Neural crest cell (in vitro differentiated cells): ENCODE measurements at places on chromosomes 1 and 21. TPM values are rescaled to one million over a fixed set of nuclear protein-coding genes. Genes with fewer than 3 reads are reported as not detected.

DNA sequence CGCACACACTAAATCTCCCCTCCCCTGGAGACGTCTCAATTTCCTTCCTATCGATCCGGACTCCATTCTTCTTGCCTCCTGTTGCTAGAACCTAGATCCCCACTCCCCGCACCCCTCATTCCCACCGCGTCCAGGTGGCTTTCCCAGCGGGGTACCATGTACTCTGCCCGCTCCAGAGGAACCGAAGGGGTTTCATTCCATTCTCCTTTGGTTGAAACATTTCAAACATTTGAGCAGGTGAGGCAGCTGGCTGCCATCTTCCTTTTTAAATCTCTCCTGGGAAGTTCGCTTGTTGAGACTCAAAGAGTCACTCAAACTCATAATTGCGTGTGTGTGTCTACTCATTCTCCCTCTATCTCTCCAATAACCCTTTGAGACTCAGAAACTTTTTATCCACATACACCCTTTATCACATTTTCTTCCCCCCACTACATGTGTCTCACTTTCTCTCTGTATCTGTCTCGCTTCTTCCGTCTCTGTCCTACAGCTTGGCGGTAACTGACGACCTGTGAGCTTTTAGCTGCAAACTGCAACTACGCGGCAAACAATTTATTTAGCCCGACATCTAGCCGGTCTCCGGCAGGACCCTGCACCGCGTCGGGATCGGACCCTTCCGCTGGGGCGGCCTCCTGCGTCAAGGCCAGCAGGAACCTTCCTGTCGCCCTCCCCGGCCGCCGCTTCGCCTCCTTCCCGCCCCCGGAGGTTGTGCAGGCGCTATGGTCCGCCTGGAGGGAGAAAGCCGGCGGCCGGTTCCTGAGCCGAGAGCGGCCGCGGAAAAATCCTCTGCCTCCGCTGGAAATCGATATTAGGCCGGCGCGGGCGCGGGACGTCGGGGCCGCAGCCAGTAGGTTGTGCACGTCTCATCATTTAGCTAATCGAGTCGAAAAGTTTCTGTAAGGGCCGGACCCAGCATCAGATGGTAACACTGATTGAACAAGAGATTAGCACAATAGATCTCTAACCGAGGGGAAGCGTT lies 3.0 kb upstream of the FOXD3 start:
- peaks cover 50% of the 10 kb centered on the region for H3K4me1 ChIP-seq
- DNase-seq: peak; percentile 33
- no peak overlapping the region for H3K27ac ChIP-seq
- peaks cover 5% of the 10 kb centered on the region for H3K36me3 ChIP-seq

GRCh38 chr1:77370583-77371306 lies 88.9 kb downstream of the AK5 start:
- DNase-seq: no peak
- H3K36me3 ChIP-seq: no peaks in the 10 kb centered on the region
- H3K27me3 ChIP-seq: no peaks in the 10 kb centered on the region
- H3K4me3 ChIP-seq: no peak overlapping the region
- H3K27ac ChIP-seq: no peak overlapping the region
- H3K4me1 ChIP-seq: no peaks in the 10 kb centered on the region

- no peak overlapping the region for H3K27ac ChIP-seq
- H3K27me3 ChIP-seq: no peaks in the 10 kb centered on the region
- H3K36me3 ChIP-seq: no peaks in the 10 kb centered on the region
- no peak overlapping the region for H3K4me3 ChIP-seq
These were observed 46.2 kb downstream of the DYRK1A start for GRCh38 chr21:37412603-37413360.

DNA sequence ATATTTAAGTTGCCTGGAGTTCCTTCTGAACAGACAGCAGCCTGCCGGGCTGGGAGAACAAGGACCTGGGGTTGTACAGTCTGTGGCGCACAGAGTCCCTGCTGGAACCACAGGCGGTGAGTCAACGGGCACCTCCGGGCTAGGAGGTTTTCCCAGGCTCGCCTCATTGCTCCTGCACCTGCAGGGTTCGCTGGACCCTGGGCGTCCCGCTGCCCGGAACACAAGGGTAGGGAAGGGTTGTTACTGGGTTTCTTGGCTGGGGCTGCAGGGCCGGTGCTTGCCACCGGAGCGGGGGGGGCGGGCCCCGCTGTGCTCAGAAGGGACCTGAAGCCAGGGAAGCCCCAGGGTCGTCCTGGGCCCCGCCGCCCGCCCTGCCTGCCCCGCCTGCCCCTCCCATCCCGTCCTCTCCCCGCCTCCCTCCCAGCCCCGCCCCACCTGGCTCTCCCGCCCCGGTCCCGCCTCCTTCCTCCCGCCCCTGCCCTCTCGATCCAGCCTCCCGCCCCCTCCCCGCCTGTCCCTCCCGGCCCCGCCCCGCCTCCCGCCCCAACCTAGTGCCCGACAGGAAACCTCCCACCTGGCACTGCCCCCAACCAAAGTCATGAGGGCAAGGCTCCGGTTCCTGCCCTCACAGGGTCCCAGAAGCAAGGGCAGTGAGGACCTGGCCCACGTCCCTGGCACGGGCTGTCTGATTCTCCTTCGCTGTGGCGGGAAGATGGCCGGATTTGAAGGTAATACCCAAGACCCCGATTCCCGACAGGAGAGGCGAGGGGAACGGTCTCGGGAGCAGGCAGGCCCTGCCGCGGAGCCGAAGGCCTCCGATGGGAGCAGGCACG lies 6.8 kb downstream of the JMJD4 start:
- DNase-seq: peak; percentile 34
- H3K4me3 ChIP-seq: peak overlapping the region; percentile 88
- H3K4me1 ChIP-seq: peaks cover 30% of the 10 kb centered on the region
- H3K27me3 ChIP-seq: peaks cover 17% of the 10 kb centered on the region

Gene RIMKLA
- 2.7 and 3.4 TPM in 2 replicates for total RNA-seq

DNA sequence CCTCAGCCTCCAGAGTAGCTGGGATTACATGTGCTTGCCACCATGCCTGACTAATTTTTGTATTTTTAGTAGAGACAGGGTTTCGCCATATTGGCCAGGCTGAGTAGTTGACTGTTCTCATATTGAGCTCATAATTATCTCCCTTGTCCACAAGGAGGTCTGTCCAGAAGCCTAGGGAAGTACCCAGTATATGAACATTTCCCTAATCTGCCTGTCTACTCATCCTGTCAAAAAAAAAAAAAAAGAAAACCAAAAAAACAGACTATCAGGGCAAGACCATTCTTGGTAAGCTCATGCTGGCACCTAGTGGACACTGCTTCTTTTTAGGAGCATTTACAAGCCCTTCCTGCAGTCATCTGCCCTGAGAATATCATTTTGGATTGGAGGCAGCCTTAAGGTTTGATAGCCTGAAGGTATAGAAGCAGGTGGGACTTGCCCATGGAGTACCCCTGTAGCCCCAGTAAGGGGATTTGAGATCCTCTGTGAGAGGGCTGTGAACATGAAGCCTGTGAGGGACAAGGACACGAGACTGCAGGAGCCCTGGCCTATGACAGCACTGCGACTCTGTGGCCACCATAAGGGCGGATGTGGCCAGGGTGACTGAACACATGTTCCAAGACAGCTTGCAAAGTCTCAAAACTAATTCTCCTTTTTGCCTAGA lies 10.8 kb upstream of the DUSP12 start:
- no peak for DNase-seq
- H3K27me3 ChIP-seq: peaks cover 72% of the 10 kb centered on the region
- no peak overlapping the region for H3K4me3 ChIP-seq
- no peak overlapping the region for H3K27ac ChIP-seq

Gene HOOK1
- 2.1 TPM in 2 replicates for total RNA-seq
